ENCODE measurements at places on chromosomes 1 and 21.
A peak's percentile ranks its signal among the peaks of the same experiment; 100 is the strongest.

DNA sequence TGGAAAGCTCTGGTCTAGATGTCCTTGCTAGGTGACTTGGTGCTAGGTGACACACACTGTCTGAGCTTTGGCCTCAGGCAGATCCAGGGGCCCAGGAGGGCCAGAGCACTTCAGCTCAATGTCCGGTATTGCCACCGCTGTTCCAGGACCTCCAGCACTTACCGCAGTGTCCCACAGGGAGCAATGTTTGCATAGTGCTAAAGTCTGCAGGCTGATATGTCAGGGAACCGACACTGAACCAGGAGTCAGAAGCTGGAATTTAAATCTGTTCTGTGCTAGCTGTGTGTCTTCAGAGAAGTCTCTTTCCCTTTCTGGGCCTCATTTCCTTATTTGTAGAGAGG is 19.3 kb downstream of the DHCR24 start:
- DNase-seq: no peak

DNA sequence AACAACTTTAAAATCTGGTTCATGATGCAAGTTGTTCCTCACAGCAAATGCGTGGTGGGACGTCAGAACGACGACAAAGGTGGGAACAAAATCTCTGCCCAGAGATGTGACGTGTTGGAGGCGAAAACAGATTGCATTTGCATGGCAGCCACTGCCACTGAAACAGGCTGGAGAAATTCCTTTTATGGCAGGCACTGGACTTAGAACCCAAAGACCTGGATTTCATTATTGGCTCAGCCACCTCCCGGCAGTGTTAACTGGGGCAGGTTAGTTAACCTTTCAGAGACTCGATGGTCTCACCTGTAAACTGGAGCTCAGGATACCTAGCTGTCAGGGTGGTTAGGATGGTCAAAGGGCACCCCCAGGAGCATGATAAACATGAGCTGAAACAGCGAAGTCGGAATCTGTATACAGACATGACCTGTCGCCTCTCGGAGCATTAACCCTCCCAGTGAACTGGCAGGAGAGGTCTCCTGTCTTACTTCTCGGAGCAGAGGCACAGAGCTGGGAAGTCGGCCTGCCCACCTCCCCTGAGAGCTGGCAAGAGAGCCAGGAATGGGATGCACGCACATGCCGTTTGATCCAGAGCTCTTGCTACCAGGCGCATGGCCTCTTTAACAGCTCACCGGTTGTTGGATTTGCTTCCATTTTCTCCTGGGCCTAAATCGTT is 59.2 kb upstream of the TARBP1 start:
- DNase-seq: no peak

- DNase-seq: no peak
Observed at GRCh38 chr1:223207293-223208066, 64.4 kb upstream of the TLR5 start.

DNA sequence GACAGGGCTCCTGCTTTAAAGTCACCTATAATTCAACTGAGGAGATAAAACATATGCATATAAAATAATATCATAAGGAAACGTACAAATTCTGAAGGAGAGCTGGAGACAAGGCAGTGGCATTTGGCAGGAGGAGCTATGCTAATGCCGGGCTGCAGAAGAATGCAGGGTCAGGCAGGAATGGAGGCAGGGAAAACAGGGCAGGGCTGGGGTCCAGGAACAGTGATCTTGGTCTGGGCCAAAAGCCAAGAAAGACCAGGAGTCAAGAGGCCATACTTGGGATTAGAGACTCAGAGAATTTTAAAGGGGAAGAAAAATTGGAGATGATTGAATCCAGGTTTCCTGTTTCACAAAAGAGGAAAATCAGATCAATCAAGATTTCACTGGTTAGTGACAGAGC is 20.0 kb upstream of the BRDT start:
- no peak for DNase-seq

- DNase-seq: no peak
Observed at GRCh38 chr1:169538998-169539871, 47.0 kb downstream of the F5 start.

DNA sequence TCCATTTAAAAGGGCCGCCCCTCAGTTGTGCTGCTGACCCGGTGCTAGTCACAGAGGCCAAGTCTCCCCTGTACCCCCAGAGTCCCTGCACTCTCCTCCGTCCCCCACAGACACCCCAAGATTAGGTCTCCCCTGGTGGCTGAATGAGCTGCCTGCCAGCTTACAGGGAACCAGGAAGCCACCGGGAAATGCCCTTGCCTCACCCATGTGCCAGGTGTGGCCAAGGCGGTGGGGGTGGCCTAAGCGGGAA is 32.7 kb downstream of the HSPG2 start:
- DNase-seq: no peak

- DNase-seq: no peak
Observed at GRCh38 chr1:156709757-156710489, 4.5 kb upstream of the CRABP2 start.

GRCh38 chr1:84089465-84089864 is 54.6 kb upstream of the PRKACB start:
- DNase-seq: no peak

DNA sequence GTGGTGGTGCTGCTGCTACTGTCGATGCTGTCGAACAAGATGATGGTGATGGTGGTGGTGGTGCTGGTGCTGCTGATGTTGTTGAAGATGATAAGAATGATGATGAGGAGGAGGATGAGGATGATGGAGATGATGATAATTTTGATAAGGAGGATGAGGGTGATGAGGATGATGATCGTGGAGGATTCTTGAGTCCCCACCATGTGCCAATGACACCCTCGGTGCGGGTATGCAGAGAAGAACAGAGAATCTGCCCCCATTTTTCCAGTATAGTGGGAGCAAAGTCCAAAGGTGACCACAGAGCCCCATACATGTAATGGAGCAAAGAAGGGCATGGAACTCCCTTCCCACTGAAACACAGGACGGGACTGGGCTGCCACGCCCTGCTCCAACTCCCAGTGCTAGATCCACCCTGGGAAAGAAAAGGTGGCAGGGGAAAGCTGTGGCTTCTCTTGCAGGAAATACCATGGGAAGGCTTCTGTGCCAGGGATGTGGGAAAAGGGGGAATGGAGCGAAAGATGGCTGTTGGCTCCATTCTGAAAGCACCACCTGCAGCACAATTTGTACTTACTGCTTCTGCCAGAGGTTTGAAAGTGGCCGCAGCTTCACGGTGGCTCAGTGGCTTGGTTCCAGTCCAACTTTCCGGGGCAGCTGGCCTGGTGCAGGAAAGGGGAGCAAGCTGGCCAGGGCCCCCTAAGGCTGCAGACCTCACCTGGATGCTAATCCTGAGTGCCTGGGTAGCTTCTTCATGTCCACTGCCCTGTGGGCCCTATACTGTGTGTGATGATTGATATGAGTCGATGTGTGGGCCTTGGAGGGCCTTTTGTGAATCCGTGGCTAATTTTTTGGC is 387.2 kb upstream of the VAMP3 start:
- no peak for DNase-seq

DNA sequence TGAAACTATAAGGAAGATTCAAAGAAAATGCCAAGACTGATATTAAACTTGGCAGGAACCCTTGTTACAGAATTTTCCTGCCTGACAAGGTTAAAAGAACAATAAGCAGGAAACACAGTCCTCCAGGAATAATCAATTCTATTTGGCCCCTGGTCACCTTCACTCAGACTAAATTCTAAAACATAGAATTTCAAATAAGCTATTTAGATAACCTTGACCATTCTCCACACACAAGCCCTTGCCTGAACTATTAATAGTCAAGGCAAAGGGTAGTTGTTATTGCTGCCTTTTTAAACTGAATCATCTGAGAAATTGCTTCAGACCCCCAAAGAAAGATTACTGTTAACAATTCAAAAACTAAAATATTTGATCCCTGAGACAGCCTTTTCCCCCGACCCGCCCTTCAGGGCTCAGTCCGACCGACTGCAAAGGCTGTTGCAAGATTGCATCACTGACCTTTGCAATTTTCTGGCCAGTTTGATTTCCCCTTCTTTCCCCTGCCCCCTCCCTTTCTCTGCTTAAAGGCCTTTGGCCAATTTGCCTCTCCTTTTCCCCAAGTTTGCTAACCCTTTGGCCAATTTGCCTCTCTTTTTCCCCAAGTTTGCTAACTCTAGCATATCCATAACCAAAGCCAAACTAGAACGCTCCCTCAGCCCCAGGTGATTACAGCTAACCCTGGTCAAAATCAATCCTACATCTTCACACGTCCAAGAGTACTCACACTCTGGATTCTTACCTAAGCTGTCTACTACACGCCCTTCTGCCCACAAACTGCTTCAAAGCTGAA is 1.4 kb upstream of the G0S2 start:
- no peak for DNase-seq

GRCh38 chr1:196723325-196724185 is 51.1 kb upstream of the CFHR3 start:
- DNase-seq: peak; percentile 70

DNA sequence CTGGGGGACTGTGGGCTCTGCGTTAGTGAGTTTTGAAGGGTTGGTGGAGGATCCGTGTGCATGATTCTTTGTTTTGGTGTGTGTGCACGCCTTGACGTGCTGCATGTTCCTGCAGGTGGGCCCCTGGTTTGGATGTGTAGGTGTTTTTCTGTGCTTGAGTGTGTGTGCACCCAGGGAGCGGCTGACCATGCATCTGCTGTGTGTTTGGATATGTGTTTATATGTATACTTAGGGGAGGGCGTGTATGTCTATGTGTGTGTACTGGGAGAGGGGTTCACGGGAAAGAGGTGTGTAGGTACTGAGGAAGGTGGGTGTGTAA is 1.1 kb downstream of the VANGL2 start:
- DNase-seq: no peak

DNA sequence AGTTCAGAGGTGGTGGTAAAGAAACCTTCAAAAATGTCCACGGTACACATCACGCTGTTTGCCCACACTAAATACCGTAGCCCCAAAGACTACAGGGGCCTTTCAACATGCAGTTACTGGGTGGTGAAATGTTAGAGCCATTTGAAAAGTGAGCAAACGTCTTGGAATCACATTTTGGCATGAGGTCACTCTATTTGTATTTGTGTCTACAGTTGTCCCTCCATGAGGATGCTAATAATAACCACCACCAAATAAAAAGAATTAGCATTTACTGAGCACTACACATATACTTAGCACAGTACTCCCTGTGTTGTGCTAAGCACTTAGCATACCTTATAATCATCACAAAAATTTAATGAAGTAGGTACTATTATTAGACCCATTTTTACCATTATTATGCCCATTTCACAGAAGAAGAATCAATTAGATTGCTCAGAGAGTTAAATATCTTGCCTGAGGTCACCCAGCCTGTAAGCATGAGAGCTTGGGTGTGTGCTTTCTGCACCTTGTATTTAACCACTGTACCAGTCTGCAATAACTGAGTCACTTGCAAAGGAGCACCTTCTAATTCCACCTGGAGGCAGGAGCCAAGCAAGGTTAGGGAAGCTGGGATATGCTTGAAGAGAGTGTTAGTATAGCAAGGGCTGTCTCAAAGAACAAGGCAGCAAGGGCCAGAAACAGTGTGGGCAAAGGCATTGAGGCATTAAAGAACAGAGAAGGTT is 57.4 kb downstream of the DNTTIP2 start:
- DNase-seq: no peak

DNA sequence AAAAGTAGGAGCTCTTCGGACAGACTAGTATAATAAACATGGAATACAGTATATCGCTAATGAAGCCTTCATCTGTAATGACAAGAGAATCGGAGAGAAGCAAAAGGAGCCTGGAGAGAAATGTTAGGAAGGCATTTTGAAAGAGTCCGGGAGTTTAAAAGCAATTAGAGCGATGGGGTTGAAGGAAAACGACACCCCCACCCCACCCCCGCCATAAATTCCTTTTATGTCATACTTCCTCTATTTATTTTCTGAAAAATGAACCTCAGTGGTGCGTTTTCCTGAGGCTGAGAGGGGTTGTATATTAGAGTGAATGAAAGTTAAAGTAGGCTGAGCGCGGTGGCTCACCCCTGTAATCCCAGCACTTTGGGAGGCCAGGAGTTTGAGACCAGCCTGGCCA is 635 bp upstream of the APH1A start:
- no peak for DNase-seq

GRCh38 chr1:103111926-103112325 is 3.6 kb upstream of the COL11A1 start:
- no peak for DNase-seq

GRCh38 chr1:180530501-180530900 is 28.1 kb upstream of the ACBD6 start:
- no peak for DNase-seq

- DNase-seq: no peak
Observed at GRCh38 chr1:92538413-92539061, 51.8 kb upstream of the GFI1 start.

DNA sequence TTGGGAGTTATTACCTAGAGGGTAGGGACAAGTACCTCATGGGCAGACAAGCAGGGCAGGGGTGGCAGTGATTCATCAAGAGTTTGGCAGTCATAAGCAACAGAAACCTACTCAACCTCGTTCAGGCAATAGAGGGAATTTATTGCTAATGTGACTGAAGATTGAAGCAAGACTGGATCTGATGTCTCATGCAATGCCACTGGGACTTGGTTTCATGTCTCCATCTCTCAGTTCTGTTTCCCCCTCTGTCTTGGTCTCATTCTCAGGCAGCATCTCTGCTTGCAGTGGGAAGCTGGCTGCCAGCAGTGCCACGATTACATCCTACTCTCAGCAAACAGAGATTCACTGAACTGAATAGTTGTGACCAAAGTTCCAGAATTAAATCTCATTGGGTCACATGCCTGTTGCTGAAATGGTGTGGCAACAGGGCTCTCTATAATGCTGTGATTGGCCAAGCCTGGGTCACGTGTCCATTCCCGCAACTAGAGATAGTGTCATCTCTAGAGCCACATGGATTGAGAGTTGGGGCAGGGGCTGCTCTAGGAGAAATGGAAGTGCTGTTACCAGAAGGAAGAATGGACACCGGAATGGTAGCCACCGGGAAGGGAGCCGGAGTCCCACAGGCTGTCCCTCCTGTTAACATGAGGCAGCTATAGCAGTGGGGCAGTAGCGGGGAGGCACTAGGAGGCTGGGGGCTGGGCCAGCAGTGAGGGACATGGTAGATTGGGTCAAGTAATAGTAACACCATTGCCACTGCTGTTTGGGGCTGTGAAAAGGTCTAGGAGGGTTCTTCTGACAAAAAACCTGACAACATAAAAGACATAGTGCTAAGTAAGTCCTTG is 3.9 kb upstream of the CDC42 start:
- DNase-seq: no peak

- no peak for DNase-seq
Observed at GRCh38 chr1:6008084-6008415, 15.8 kb upstream of the NPHP4 start.

GRCh38 chr1:223201967-223202366 is 58.9 kb upstream of the TLR5 start:
- DNase-seq: no peak

- DNase-seq: no peak
Observed at GRCh38 chr1:64476251-64476952, 6.5 kb downstream of the CACHD1 start.

GRCh38 chr1:171174560-171175294 is 10.4 kb upstream of the FMO2 start:
- DNase-seq: no peak

GRCh38 chr21:45623436-45623835 is 20.1 kb upstream of the PCBP3 start:
- DNase-seq: no peak

GRCh38 chr1:54271341-54271740 is 71.4 kb downstream of the MRPL37 start:
- no peak for DNase-seq
